Right cardiac atrium (tissue), 5 donors: ENCODE measurements at places on chromosomes 2 and 18. TPM values are rescaled to one million over a fixed set of nuclear protein-coding genes. Genes with fewer than 3 reads are reported as not detected.

The C2orf92 gene
- polyA plus RNA-seq = 7.4 TPM

- no peak for DNase-seq
Measured at GRCh38 chr2:74985978-74986609, 27.7 kb downstream of the POLE4 start.

DNA sequence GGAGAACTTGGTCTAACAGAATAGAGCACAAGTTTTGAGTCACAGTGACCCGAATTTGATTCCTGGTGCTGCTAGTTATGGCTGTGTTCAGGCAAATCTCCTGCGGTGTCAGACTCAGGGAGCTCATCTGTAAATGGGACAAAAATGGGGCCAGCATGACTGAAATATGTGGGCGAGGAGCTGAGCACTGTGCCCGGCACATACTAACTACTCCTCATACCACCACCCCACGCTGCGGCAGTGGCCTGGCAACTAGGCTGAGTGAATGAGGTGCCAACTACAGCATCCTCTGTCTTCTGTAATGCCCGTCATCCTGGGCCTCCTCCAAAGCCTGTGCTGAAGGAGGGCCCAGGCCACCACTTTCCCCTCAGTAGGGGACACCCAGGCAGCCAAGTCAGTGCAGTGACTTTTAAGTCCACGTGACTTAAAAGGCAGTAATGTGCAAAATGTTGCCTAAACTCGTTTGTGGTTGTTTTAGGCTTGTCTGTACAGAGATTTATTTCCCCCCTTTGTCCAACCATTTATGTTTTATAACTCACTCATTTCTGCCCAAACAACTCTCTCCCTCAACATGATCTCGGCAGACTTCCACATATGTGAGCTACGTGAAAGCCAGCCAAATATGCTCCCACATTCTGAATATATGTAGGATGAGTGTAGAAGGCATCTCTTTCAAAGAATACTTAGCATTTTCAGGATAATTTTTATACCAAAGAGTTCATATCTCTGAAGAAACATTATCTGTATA is 773.7 kb downstream of the TSN start:
- no peak for DNase-seq

The MALL gene
- polyA plus RNA-seq = 7.4 TPM

GRCh38 chr2:160036736-160037135 is 25.7 kb downstream of the PLA2R1 start:
- no peak for DNase-seq

The REL gene
- polyA plus RNA-seq = 1.8 TPM

GRCh38 chr18:63683890-63684289 is 18.9 kb upstream of the SERPINB11 start:
- DNase-seq = no peak

DNA sequence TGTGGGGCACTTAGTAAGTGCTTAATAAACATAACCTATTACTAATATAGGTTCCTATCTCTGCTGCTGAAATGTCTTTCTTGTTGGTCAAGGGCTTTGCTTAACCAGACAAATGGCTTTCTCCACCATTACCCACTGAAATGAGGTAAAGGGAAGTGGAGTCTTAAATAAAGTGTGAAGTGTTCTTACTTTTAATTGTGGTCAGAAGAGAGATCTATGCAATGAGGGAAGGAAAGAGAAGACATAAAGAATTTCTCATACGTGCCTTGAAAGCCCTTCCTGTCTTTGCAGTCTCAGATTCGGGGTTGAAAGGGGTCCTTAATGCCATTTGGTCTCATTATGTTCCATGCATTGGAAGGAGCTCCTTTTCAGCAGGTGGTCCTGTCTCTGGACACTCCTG is 6.9 kb upstream of the CXCR4 start:
- DNase-seq = no peak

DNA sequence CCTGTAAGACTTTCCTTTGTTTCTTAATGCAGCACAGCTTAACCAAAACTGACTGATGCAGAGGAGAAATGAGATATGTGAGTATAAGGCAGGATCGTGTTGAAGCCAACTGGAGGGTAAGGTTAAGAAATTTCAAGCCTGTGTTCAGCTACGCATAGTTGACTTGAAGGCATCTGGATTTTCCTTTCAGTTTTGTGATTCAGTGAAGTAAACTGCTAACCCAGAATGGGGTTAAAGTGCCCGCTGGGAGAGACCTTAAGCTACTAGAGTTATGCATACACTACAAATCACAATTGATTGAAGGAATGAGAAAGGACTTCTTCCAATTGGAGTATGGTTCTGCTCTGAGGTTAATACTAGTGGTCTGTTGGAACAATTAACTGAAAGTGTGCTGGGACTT is 22.6 kb downstream of the THSD7B start:
- DNase-seq = no peak

- no peak for DNase-seq
Measured at GRCh38 chr2:86223927-86224560, 24.8 kb downstream of the MRPL35 start.

GRCh38 chr2:9695941-9696340 is 65.1 kb upstream of the YWHAQ start:
- no peak for DNase-seq

The OR6B2 gene
- polyA plus RNA-seq = not detected

DNA sequence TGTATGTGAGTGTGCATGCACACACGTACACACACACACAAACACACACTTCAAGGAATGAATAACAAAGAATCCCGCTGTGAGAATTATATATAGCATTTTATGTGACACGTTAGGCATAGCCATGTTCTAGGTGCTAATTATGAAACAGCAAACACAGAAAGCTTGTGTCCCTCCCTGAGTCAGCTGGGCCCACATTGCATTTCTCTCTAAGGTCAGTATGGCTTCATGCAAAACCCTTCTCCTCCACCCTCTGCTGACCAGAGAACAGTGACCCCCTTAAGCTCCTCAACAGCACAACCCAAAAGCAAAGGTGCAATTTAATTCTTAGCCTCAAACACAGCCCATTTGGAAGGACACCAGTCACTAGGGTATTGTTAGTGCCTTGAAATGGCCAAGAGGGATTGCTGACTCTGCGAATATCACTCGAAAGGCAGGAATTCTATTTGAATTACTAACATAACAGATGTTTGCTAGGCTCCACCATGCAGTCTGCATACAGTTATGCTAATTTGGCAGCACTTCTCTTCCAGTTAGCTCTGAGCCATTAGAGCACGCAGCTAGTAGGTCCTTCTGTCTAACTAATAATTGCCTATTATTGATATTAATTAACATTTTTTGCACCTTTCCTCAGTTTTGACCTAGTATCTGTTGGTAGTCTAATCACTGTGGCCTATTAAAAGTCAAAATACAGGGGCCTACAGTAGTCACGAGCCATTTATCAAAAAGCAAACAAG is 149.0 kb downstream of the LNPK start:
- DNase-seq = no peak

DNA sequence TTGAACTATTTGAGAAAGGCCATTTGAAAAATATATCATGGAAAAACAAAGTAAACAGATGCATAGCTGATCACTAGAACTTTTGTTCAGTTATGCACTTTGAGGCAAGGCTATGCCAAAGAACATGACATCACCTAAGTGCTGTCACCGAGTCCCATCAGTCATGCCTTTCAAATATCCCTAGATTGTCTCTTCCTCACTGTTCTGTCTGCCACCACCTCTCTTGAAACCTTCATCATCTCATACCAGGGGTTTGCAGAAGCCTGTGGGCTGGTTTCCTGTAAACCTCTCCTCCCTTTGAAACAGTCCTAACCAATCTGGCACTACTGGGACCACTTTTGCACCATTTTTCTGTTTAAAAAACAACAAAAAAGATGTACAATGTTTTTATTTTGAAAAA is 12.3 kb upstream of the RAPH1 start:
- DNase-seq = no peak
